ENCODE measurements at places on chromosomes 1 and 21.

DNA sequence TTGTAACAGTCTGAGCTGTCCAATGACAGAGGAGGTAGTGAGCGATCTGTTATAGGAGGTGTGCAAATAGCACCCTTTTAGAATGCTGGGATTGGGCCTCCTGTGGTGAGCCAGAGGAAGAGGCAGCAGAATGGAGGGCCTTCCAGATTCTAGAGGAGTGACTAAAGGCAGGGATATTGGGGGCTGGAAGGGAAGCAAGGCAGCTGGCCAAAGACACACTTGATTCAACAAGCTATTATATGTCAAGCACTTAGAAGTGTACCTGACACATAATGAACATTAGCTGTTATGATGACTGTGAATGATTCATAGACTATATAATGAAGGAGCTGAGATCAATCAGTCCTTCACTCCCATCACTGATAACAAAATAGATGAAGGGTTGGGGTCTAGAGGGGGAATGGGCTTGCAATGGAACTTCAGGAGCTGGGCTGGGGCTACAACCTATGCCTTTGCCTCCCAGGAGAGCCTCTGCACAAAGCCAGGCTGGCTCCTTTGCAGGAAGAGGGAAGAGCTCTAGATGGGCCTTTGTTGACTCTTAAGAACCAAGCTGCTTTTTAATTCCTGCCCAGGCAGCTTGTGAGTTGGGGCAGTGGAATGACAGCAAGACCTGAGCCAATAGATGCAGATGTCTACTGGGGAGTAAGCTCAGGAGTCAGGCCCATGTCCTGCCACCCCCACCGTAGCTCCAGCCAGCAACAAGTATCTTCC, 2.3 kb upstream of the MKNK1 start:
- DNase-seq, result no peak

GRCh38 chr1:212455803-212456528, 23.2 kb downstream of the NENF start:
- DNase-seq, result peak; percentile 70

DNA sequence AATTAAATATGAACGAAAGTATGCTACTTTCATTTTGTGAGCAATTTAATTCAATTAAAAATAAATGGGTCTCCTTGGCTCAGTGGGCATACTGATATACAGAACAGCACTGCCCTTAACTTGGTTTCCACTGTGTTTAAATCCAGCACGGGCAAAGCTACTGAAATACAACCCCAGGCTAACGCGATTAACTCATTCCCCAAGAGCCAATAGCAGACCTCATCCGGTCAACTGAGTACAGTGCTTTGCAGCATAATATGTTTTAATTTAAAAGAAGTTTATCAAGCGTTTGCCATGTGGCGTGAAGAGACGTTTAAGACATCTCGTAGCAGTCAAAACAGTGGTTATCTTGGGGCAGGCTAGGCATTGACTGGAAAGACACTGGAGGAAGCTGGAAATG, 118.6 kb downstream of the PROX1 start:
- no peak for DNase-seq

GRCh38 chr1:223653015-223653414, 12.5 kb downstream of the CAPN8 start:
- DNase-seq, result no peak

- no peak for DNase-seq
Observed at GRCh38 chr1:197149340-197149739, 2.9 kb upstream of the ASPM start.

- DNase-seq, result no peak
Observed at GRCh38 chr1:40711465-40712404, 20.2 kb downstream of the NFYC start.

DNA sequence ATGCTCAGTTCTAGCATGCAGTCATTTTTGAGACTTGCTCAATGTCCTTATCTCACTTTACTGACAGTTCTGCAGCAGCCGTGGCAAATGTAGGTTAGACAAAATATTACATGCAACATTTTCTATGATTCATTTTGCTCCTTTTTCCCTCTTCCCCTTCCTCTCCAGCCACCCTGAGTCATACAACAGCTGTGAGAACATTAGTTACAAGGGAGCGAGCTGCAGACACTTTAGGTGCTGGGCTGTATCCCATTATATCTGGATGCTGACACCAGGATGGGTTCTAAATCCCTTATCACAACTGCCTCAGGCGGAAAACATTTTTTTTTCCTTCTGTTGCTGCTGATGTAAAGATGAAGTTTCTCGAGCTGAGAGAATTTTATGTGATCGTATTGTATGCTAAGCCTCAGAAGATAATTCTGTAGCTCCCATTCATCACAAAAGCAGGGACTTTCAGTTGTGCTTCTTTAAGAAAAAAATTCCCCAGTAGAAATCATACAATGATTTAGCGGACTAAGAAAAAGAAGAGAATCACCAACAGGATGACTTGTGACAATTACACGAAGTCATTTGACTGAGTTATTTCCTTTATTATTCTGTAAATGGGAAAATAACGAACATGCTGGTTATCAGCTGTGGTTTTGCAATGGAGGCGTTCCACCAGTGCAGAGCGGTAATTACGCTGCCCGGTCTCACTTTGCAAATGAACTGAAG, 345.0 kb downstream of the DISC1 start:
- no peak for DNase-seq

DNA sequence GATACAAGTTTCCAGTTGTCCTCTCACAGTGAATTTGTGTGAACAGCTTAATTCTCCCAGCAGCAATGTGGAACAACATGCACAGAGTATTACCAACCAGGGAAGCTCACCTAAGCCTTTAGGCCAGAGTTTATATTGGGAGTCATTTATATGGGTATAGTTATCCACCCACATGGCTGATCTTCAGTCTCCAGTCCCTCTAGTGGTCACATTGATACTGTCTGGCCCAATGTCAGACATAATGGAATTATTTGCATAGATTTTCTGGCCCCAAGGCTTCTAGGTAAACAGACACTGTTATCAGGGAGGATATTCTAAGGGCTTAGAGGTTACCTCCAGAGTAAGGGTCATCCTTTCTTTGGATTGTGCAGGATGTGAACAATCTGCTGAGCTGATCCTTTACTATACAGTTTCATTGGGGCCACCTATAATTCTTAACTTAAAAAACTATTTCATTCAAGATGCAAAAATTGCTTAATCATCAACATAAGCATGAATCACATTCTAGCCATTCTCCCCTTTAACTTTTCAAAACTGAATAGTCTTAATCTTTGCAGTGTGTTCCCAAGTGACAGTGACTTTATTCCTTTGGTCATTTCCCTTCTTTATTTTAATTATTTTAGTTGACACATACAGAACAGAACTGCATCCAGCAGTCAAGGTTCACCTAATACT, 210.9 kb downstream of the LTN1 start:
- DNase-seq, result no peak

DNA sequence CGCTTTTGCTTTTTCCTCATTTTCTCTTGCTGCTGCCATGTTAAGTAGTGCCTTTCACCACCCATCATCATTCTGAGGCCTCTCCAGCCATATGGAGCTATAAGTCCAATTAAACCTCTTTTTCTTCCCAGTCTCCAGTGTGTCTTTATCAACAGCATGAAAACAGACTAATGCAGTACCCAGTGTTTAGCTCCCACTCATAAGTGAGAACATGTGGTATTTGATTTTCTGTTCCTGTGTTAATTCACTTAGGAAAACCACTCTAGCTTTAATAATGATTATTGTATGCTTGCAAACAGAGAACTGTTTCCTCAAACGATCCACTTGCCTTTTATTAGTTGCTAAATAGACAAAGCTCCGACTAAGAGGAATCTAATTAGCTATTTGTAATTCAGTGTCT, 43.3 kb downstream of the IL23R start:
- no peak for DNase-seq

- no peak for DNase-seq
Observed at GRCh38 chr1:15618655-15619525, 1.6 kb downstream of the DDI2 start.

- DNase-seq, result no peak
Observed at GRCh38 chr1:228898582-228898992, 163.3 kb downstream of the RHOU start.

DNA sequence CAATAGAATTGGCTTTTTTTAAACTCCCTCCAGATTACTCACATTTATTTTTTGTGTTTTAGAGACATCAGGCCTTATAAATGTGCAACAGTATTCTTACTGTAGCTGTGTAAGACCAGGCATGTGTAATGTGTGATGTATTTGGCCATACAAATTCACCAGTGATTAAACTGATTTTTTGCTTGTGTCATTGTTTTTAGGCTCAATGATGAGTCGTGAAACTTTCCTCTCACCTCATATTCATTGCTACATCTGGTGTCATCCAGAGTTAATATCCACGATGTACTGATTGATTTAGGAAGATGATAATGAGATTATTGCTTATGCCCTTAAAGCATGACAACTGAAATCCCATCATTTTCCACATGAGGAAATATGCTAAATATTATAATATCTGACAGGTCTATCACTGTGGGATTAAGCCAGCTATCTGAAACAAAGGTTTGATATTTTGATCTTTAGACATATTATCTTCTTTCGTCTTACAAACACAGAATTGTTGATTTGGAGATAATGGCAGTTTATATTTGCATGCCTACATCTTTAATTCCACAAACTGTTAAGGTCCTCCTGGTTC, 487.9 kb downstream of the PTBP2 start:
- DNase-seq, result no peak

- DNase-seq, result no peak
Observed at GRCh38 chr1:11691302-11691914, at the start of gene DRAXIN. Gene DRAXIN (plus strand): TSS chr1:11691710. CDS start chr1:11706259, 14,549 bp downstream.

DNA sequence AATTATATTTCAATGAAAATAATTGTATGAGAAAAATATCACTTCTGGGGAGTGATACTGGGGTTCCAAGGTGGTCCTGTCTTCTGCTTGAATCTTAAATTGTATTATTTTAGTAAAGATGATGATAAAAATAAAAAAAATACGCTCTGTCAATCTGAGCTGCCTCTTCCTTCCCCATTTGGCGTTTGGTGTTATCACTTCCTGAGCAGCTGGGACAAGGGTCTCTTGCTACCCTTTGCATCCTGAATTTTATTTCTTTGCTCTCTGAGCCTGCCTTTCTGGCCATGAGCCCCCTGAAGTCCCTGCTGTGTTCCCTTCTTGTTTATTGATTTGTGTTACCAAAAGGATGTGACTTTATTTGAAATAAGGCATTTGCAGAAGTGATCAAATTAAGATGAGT, 111.0 kb downstream of the KCNJ6 start:
- no peak for DNase-seq

DNA sequence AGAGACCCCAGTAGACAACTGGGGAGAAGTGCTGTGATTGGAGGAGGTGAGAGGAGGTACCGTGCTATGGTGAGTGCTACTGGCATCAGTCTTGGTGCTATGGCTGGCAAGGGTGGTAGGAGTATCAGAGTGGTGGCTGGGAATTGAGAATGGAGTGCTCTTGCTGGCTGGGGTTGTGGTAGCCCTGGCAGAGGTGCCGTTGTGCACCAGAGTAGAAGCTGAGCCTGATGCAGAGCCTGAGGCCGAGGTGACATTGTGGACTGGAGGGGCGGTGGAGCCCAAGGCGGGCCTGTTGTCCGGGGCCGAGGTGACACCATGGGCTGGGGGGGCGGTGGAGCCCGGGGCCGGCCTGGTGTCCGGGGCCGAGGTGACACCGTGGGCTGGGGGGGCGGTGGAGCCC, 14.6 kb downstream of the TRIM46 start:
- DNase-seq, result no peak

GRCh38 chr1:37671261-37671660, 21.1 kb upstream of the CDCA8 start:
- DNase-seq, result no peak

DNA sequence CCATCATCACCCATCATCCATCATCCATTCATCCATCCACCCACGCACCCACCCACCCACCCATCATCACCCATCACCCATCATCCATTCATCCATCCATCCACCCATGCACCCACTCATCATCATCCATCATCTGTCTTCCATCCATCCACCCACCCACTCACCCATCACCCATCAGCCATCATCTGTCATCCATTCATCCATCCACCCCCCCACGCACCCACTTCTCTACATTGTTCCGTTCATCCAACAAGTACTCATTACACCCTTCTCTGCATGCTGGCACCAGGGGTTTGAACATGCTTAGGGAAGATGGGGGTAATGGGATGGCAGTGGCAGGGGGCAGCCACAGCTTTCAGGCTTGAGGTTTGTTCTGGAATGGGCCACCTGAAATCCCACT, 82.1 kb downstream of the ADARB1 start:
- DNase-seq, result no peak

DNA sequence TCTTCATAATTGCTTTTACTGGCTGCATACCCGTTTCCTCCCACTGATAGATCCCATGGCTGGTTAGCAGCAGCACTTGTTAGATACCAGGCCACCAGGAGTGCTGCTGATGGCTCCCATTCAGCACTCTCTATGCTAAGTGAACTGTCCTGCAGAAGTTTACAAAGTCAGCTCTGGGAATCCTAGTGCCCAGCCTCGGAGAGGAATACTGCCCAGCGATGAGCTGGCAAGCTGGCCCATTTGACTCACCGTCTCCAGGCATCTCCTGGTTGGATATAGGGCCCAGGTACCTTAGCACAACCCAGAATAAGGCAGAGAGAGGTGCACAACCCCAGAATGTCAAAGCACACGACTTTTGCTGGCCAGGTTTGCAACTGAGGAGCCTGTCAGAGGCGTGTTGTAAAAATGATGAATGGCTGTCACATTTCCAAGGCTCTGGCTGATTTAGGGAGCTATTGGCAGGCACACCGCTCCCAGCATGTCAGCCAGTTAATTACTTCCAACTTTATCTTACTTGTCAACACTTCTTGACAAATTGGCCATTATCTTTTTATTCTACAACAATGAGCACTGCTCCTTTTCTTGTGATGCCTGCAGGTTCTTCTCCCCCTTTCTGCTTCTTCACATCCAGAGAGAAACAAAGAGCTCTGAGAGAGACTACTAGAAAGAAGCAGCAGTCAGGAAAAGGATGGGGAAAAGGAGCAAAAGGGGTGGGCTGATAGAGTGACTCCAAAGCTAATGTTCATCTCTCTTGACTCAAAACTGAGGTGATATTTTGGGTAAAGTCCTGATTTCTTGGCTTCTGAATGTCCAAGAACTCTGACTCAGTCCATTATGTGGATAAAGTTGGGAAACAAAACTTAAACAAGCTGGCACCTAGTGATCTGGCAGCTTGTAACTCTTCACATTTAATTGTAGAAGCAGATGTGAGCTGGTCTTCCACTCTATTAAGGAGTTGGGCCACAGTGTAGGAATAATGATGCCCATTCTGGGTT, 10.8 kb upstream of the ANGPTL7 start:
- DNase-seq, result no peak

- DNase-seq, result no peak
Observed at GRCh38 chr1:206442101-206442500, 28.2 kb upstream of the IKBKE start.

DNA sequence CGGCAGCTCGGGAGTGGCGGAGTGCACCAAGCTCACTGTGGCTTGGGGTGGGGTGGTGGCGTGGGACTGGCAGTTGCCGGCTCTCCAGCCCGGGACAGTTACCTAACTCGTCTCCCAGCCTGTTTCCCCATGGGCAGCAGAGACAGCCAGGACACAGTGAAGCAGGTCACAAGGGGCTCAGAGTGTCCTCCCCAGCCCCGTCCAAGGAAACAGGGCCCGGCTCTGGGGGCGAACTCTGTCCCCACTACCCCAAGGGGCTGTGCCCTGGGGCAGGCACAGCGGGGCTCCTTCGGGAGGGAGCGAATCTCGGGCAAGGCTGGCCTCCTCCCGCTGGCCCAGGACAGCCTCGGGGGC, 759 bp downstream of the GPR157 start:
- DNase-seq, result no peak

Data from central memory CD8-positive, alpha-beta T cell (primary cell).